NCI-H345 (cell line): ENCODE measurements at places on chromosomes 2 and 18.

GRCh38 chr18:34729264-34729663 is 19.2 kb downstream of the DTNA start:
- DNase-seq: no peak

- DNase-seq: no peak
These were observed 550 bp downstream of the MYL12B start for GRCh38 chr18:3262234-3263131.

- DNase-seq: peak; percentile 88
These were observed 57.7 kb upstream of the SEMA4C start for GRCh38 chr2:96927405-96928171.

DNA sequence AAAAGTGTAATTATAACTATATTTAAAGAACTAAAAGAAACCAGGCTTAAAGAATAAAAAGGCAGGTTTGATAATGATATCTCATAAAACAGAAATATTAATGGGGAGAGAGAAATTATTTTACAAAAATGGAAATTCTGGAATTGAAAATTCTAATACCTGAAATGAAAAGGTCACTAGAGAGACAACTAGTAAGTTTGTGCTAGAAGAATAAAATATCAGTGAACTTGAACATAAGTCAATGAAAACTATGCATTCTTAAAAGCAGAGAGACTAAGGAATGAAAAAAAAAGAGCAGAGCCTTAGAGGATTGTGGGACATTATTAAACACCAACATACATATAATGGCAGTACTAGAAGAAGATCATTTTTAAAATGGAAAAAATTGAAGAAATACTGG is 1475.0 kb upstream of the ZEB2 start:
- no peak for DNase-seq

- no peak for DNase-seq
These were observed 105.8 kb upstream of the MYCN start for GRCh38 chr2:15834381-15835031.

GRCh38 chr2:53018825-53019425 is 748.7 kb upstream of the CHAC2 start:
- no peak for DNase-seq

GRCh38 chr18:25799231-25799630 is 291.2 kb downstream of the SS18 start:
- DNase-seq: no peak

DNA sequence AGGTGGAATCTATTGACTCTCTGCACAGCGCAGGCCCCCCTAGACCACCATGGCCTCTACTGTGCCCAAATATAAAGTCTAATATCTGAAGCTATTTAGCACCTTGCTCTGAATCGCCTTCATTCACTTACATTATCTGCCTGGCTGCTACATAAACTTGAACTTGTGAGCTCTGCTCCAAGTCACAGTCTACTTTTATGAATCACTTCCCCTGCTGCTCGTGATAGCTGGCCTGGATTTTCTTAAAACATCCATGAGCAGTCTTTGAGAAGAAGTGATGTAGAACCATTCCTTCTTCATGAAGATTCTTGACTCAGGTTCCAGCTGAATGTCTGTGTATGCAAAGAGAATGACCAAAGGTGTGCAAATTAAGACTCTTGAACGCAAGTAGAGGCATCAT is 359.5 kb downstream of the RND3 start:
- no peak for DNase-seq

GRCh38 chr18:39326772-39327171 is 1761.2 kb upstream of the CELF4 start:
- DNase-seq: no peak

DNA sequence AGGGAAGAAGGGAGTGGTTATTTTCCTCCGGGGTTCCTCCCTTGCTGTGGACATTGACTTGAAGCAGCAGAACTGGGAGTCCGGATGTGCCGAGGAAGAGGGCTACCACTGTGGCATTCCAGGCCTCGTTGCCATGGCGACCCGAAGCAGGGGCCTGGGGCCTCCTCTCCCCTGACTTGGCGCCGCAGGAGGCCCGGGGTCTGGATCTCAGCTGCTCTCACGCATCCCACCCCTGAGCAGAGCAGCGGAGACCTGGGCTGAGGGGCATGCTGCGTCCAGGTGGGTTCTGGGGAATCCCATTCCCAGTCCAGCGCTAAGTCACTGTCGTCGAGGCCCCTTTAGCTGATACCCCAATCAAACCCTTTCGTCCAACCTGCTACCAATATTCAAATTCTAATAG is 100.2 kb downstream of the BCL11A start:
- DNase-seq: no peak

GRCh38 chr2:128628206-128628605 is 309.5 kb upstream of the HS6ST1 start:
- DNase-seq: no peak

GRCh38 chr2:3460831-3461800 is 58.2 kb downstream of the ADI1 start:
- DNase-seq: no peak

- peak; percentile 41 for DNase-seq
These were observed 38.1 kb downstream of the LDLRAD4 start for GRCh38 chr18:13256444-13257305.

DNA sequence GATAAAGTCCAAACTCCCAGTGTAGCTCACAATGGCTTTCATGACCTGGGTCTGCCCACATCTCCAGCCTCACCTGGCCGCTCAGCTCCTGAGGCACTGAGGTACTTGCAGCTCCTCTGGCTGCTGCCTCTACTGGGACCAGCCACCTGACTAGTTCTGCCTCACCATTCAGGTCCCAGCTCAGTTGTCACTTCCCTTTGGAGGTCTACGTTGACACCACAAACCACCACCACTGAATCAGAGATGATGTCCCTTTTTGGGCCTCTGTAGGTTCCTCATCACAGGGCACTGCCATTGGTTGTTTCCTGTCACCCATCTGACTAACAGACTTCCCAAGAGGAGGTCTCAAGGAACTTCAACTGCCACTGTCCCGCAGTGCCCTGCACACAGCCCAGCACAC is 21.2 kb downstream of the SPP2 start:
- no peak for DNase-seq

GRCh38 chr2:144237830-144238627 is 281.9 kb downstream of the ZEB2 start:
- peak; percentile 78 for DNase-seq

DNA sequence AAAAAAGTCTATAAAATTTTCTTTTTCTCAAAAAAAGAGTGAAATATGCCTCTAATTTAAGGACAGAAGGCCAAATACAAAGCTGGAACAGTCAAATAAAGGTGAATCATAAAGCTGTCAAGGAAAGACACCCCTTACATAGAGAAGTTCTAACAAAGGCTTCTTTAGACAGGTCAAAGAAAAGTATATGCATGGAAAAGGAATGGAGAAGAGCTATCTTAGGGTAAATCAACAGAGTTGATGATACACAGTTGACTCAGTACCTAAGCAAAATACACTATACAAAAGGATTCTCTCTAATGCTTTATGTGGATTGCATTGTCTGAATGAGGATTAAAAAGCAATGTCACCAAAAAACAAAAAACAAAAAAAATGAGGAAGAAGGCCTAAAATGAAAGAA is 214.8 kb downstream of the TXNL1 start:
- DNase-seq: no peak

DNA sequence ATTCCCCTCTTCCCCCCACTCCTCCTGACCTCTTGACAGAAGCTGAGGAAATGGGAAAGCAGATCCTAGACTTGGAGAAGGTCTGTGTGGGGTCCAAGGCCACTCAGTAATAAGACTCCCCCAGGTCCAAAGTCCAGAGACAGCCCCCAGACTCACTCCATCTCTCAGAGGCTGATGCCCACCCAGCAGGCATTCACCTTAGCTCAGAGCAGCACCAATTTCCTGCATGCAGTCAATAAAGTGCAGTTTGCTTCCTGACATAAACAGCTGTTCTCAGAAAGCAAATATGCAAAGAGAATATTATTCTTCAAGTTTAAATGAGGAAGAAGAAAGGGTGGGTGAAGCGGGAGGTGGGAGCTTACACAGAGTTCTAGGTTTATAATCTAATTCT is 84.1 kb upstream of the RTN4 start:
- DNase-seq: no peak

DNA sequence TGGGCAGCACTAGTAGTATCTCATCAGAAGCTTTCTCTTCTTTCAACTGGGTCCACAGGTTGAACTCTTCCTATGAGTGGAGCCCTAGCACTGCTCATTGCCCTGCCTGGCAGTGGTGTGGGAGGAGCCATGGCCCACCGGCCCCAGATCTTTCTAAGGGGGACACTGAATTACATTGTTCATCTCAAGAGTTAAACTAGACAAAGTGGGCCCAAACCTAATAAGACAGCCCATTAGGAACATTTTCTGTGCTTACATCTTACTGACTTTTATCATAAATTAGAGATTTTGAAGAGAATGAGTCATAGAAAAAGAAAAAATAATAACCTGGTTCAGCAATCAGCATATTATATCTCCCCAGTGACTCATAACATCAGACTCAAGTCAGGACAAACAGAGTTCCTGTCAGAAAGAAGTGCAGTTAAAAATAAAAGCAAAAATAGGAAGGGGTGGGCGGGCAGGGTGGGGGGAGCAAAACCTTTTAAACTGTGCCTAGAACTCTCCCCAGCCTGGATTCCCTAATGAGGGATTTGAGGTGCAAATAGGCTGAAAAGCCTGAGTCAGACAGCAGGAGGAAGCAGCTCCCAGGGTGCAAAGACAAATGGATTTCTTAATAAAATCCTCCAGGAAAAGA is 161.6 kb upstream of the TRIB2 start:
- DNase-seq: no peak

GRCh38 chr2:219368690-219369191 is 19.0 kb downstream of the DNPEP start:
- DNase-seq: no peak

DNA sequence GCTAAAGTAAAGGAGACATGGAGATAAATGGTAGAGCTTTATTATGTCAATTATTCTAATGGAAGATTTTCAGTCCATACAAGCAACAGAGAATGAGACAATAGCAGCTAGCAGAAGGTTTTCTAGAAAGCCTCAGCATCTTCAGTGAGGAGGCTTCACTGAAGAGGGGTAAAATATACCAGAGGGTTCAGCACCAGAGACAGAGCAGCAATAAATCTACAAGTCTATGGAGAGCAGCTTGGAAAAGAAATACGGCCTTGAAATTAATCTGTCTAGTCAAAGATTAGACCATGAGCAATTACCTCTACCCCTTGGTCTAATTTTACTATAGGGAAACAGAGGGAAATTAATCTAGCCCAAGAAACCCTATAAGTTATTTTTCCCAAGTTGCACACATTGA is 185.7 kb upstream of the CRIM1 start:
- DNase-seq: no peak

DNA sequence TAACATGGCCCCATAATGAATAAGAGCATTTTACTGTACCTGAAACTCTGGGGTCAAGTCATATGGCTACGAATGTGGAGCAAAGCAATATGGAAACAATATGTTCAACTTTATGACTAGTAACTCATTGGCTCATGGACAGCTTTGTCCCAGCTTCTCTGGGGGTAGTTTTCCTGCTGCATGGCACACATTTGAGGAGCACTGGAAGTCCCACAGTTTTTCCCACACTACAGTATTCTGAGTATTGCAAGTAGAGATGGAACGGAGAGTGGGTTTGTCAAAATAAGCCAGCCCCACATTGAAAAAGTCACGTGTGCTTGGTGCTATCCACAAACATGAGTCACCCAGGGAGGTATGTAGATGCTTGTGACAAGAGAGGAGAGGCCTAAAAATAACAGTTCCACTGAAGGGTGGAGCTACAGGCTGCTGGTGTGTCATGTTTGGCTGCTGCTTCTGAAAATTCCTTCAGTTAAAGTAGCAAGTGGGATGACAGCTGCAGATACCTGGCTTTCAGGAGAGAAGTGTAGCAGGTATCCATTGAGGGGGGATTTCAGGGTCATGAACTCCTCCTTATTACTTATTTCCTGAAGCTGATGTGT is 48.2 kb upstream of the CTAGE1 start:
- DNase-seq: no peak

DNA sequence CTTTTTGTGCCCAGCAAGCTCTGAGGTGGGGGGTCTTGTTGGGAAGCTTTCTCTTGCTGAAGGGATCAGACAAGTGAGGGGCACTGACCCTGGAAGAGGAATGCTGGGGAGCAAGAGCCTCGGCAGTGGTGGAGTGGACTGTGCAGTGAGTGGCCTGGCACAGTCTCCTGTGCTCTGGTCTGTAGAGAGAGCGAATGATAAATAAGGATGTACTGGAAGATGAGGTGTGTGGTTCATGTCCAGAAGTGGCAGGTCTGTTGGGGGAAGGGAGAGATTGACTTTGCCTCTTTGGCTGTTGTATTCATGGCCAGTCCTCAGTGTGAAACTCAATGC is 5.3 kb upstream of the SLC20A1 start:
- DNase-seq: no peak

DNA sequence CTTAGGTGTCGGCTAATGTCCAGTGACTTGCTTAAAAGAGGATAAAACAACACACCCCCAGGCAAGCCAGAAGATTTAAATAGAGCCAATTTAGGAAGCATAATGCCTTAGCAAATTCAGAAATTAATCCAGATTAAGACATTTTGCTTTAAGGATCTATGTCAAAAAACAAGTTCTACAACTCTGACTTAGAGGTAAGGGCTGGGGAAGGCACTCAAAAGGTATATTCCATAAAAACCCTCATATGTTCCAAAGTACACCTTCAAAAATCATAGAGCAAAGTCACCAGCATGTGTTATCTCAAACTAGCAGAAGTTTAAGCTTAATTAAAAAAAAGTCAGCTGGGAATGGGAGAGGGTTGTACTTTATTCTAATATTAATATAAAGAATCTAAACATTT is 206.4 kb downstream of the NOL4 start:
- no peak for DNase-seq

- peak; percentile 87 for DNase-seq
These were observed 124.6 kb downstream of the VIT start for GRCh38 chr2:36820942-36821605.

DNA sequence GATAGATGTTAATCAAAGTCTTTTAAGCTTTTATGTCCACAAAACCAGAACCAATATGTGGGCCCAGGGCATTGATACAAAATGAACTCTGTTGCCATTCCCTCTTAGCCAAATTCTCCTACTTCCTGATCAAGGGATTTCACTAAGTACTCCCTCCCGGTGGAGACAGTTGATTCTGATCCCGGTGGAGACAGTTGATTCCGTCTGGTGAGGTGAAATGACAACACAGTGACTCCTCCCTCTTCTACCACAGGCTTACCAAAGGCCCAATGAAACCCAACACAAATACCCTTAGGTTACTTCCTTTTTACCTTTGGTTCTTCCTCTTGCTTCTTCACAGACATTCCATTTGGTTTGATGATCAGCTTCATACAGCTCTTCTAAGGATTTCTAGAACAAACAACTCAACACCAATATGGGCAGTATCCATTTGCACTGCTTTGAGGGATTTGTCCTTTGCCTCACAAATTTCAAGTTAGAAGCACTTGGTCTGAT is 153.8 kb downstream of the IKZF2 start:
- DNase-seq: no peak

- DNase-seq: no peak
These were observed 102.6 kb upstream of the DAPL1 start for GRCh38 chr2:158692372-158693103.

- DNase-seq: no peak
These were observed 249.3 kb downstream of the ZNF385B start for GRCh38 chr2:179612108-179612507.

GRCh38 chr2:7379799-7380198 is 462.6 kb downstream of the RNF144A start:
- no peak for DNase-seq

- peak; percentile 56 for DNase-seq
These were observed 42.5 kb downstream of the DCDC2C start for GRCh38 chr2:3745920-3746319.
